Prostate gland (tissue), 2 donors: ENCODE measurements at places on chromosomes 11 and 22.

GRCh38 chr11:128916681-128917080, 25.5 kb downstream of the KCNJ5 start:
- no peak for DNase-seq

DNA sequence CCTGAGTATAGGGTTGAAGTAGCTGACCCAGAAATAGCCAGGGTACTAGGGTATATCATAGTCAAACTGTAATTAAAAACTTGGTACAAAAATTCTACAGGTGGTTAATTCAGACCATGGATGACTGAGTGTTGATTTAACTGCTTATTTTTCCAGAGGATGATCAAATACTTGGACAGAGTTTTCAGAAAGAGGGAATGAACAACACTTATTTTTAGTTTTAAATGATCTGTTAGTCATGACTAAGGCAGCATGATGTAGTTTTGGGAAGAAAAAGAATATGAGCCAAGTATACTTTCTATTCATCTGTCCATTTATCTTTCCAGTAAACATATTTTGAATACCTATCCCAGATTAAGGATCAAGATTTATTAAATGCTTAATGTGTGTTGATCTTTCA, 19.8 kb upstream of the CCDC89 start:
- no peak for DNase-seq

DNA sequence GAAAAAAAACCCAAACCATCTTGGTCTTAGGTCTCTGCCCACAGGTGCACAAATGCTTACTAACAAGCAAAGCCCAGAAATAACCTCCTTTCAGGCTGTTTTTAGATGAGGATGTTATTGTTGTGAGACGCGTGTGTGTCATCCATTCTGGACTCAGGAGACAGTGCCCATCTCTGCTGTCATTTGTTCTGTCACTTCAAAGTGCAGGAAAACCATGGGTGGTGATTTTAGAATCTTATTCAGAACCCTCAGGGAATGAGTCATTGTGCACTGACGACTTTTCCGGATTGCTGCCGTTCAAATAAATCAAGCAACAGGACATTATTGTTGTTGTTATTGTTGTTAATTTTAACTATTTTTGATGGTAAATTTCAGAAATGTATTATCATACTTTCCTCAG, 110.3 kb downstream of the LRRC32 start:
- DNase-seq = no peak

- DNase-seq = no peak
Observed at GRCh38 chr11:113363996-113364641, 23.5 kb upstream of the ANKK1 start.

DNA sequence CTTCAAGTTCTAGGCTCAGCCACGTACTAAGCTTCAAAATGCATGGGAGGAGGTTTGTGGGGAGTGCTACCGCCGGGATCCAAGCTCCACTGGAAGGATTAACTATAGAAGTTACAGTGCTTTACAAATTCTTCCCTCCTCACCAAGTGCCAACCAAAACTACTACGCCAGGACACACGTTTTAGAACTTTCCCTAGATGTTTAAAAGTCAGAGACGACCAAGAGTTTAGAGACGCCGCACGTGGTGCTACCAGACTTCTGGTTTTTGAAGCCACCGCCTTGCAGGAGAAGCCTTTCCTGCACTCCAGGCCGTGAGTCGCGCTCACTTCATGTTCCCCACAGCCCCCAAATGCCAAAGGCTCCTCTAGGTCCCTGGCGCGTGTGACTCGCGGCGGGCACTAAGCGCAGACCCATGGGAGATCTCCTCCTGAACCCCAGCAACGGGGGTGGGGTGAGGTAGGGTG, 734 bp downstream of the SNU13 start:
- no peak for DNase-seq

DNA sequence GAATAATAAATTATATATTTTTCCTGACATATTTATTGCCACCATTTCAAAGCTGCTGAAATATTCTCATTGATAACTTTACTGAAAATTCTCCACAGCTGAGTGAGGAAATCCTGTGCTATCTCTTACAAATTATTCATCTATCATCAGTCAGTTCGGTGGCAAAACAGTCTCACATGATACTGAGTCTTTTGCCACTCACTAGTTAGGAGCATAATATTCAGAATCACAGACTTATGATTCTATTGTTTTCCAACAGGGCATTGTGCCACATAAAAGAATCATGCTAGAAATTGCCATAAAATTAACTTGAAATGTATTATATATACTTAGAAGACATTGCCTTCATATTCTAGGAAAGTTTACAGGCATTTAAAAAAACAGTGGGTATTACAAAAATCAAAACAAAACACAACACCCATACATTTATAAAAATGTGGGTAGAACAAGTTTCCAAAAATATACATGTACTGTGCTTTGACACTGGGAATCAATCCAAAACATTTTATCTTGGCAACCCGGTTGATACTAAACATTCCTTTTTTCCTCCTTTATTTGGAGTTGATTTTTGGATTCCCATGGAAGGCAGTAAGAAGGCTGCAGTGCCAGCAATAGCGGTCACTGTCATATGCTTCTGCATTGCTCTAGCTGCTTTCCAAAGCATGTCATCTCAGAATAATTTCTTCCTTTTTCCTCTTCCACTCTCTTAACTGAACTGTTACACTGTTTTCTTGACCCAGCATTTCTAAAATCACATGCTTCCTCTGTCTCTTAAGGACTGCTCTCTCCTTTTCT, 42.5 kb downstream of the ATG16L2 start:
- DNase-seq = no peak

DNA sequence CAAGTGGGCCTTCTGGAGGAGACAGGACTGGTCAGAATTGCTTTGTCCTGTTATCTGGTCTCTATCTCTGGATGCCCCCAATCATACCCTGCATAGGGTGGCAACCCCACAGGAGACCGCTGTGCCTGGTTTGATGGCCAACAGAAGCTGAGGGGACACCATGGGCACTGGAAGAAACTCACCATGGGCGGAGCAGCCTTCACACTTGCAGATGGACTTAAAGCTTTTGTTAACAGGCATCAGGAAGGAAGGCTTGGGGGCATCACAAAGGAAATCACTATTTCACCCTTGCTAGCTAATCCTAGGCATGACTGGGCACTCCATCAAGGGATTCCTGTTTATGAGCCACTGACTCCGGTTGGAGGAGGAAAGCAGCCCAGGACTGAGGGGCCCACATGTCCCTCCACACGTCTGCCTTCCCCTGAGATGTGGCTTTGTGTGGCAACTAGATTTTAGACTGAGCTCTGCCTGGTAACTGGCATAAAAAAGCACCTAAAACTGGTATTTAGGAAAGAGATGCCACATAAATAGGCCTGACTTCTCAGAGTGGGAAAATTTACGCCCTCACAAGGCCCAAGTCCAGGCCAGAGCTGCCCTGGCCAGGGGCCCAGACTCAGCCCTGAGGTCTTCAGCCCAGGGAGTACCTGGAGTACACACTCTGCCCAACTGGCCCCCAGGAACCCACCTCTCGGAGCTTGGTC, 57.0 kb upstream of the LYVE1 start:
- no peak for DNase-seq

DNA sequence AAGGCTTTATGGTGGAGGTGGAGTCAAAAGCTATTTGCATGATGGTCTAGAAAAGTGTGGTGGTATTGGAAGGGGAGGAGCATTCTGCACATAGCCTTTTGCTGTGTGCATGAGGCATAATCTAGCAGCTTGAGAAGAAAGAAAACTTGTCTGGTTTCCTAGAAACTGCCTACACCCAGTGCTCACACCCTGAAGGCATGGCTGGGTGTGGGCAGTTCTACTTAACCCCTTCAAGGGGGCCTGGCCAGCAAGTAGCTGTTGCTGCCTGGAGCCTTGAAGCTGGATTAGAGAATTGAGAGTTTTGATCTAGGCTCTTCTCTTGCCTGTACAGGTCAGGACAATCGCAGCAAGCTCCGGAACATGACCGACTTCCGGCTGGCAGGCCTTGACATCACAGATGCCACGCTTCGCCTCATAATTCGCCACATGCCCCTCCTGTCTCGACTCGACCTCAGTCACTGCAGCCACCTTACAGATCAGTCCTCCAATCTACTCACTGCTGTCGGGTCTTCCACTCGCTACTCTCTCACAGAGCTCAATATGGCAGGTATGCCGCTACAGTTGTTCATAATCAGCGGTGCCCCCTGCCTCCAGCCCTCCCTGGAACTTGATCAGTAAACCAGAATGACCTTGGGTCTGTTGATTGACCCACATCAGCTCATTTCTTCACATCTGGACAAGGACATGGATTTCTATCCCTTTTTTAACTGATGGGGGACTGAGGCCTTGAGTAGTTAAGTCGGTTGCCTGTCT, 12.2 kb upstream of the GRK2 start:
- DNase-seq = no peak

- no peak for DNase-seq
Observed at GRCh38 chr11:113979431-113979830, 4.5 kb downstream of the HTR3A start.

DNA sequence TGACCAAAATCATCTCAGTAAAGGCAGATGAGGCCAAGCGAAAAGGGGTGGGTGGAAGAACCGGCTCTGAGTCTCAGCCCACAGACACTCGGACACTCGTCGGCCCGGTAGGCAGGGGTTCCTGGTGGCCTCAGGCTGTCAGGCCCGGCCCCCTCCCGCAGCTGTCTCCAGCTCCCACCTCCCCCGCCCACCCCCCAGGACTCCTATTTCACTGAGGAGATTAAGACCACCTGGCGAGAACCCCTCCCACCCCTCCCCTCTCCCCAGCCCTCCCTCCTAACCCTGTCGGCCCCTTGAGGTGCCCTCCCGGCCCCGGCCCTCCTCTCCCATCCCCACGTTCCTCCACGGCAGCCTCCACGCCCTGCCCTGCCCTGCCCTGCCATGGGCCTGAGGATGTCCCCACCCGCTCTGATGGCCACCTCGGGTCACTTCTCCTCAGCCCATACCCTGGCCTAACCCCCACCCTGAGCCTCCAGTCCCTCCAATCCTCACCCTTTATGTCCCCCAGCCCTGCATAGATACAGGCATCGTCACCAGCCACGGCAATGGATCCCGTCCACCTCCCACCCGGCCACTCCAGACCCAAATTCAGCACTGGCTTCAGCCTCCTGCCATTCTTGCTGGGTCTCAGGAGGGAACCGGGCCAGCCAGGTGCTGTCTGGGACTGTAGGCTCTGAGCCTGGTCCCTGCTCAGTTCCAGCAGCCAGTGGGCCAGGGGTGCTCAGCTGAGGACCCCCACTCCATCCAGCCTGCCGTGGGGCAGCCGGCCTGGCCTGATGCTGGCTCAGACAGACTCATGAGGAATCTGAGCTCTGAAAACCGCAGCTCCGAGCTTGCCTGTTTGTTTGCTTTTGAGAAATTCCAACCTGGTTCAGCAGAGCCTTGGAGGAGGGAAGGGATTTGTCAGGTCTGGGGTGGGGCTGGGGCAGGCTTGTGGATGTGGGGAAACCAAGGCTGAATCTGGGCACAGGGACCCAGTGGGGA, 9.8 kb upstream of the TBX1 start:
- no peak for DNase-seq

- DNase-seq = no peak
Observed at GRCh38 chr11:130454491-130455252, 6.2 kb downstream of the ADAMTS15 start.

- DNase-seq = no peak
Observed at GRCh38 chr22:22820076-22820475, 67.5 kb upstream of the IGLL5 start.

DNA sequence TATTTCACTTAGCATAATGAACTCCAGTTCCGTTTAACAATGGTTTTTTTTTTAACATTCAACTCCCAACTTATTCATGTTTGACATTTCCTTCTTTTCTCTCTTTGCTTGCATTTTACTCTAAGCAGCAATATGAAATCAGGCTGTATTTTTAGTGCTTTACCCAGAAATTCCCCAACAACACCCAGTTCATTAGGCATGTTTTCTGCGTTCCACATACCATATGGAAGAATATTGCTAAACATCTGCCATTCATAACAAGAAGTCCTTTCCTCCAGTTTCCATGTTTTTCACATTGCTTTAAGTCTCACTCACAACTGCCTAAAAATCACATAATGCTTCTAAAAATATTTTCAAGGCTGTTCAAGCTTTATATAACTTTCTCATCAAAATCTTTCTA, 45.8 kb downstream of the PLAAT5 start:
- no peak for DNase-seq

DNA sequence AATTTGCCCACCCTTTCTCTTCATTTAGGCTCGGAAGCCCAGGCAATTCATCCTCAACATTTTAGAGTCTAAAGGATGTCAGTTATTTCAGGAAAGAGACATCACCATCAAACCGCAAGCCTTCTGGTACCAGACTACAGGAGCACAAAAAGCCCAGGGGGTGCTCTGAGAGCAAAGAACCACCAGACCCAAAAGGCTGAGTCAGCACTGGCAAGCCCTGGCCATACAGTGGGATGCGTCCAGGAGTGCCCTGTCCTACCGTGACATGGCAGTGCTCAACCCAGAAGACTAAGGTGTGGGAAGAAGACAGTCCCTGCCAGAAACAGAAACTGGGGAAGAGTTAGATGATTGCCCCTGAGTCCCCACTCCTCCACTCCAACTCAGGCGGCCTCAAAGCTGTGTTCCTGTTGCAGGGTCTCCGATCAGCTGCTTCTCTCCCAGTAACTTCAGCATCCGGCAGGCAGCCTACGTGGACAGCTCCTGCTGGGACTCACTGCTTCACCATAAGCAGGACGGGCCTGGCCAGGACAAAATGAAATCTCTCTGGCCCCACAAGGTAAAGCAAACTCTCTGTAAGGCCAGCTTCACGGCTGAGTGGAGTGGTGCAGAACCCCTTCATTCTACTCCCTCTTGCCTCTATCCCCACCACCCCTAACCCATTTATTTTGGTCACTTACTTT, 1.5 kb downstream of the PANX3 start:
- DNase-seq = no peak

DNA sequence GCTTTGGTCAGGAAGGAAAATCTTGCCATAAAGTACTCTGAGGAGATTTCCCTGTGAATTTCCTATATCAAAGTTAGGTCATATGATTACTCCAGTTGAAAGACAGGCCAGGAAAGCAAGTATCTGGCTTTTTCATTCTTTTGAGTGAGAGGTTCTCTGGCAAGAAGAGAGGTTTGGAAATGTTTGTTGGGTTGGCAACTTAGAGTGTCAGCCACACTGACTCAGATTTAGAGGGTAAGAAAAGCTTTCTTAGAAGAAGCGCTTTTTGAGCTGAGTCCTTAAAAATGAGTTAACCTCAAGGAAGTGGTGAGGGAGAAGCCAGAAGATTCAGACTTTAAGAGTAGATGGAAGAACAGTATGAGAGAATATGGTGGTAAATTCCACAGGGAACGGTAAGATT, 86.1 kb upstream of the BDNF start:
- no peak for DNase-seq

GRCh38 chr11:68979931-68980775, 633 bp downstream of the MRGPRD start:
- DNase-seq = no peak
